Hematopoietic multipotent progenitor cell treated with erythropoietin and hydrocortisone succinate and interleukin-3 and kit ligand, for 17 days (in vitro differentiated cells): ENCODE measurements at places on chromosomes 7 and 10.
A peak's percentile ranks its signal among the peaks of the same experiment; 100 is the strongest.

- no peak for DNase-seq
Observed at GRCh38 chr7:157459966-157460365, 123.2 kb downstream of the DNAJB6 start.

DNA sequence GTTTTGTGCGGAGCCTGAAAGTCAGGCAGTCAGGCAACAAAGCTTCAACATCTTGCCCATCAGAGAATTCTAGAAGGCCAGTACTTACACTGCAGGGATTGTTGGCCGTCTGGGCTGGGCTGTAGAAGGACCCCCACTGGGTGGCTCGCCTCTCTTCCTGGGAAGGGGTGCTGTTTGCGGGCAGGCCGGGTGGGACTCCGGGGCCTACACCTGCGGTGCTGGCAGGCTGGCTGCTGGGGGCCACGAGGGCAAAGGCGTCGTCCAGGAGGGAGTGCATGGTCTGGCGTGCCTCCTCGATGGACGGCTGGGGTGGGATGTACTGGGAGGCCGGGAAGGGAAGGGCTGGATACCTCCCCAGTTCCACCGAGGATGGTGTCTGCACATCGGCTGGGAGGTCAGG lies 63.1 kb upstream of the ATP6V0A4 start:
- DNase-seq = no peak

DNA sequence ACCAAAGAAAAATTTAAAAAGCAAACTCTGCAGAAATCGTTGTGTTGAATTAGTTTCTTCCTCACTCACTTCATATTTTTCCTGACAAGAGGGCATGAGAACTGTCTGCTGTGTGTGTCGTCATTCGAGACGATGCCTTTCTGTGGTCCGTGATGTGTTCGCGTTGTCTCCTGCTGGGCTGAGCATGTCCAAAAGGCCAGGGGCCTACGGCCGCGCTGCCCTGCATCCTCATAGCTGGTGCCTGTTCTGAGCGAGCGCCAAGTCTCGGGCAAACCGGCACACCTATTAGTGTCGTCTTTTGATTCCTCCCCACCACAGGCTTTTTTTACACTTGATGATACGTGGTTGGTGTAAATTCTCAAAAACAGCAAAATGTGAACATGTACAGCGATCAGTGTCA lies 27.4 kb downstream of the WDR37 start:
- DNase-seq = no peak

GRCh38 chr7:129371487-129371886 lies 62.7 kb upstream of the STRIP2 start:
- DNase-seq = no peak

GRCh38 chr7:149011491-149011890 lies 16.8 kb downstream of the PDIA4 start:
- no peak for DNase-seq

DNA sequence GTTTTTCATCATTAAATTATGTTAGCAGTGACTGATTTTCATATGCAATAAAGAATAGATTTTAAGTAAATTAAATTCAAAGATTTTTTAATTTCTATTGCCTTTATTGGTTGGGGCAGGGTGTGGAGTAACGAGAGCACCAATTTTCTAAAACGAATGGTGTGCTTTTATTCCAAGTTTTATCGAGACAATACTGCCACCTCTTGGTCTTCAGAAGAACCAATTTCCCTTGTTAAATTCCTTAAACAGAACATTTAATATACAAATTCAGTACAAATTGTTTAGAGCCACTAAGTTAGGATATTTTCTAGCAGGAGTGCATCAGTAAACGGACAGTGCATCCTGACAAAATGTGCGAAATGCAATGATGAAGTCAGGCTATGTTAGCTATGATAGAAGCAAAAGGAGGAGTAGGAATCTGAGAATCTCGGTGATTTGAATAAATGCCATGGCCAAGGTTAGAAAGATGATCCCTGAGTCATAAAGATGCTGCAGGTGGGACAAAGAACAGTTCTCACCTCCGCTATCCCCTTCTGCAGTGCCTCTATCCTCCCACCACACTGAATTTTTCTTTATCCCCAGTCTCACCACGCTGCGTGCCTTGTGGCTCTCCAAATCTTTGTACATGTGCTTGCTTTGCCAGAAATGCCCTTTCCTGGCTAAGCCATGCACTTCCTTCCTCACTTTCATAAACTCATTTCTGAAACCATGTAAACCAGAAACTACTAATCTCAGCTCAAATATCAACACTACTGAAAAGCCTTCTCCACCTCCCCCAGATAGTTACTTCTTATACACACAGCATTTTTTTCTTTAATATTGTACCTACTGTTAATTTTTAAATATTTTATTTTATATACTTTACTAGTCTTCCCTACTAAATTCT lies 31.9 kb upstream of the AGBL3 start:
- DNase-seq = peak; percentile 19

- DNase-seq = no peak
Observed at GRCh38 chr7:91064938-91065337, 199.3 kb upstream of the FZD1 start.

DNA sequence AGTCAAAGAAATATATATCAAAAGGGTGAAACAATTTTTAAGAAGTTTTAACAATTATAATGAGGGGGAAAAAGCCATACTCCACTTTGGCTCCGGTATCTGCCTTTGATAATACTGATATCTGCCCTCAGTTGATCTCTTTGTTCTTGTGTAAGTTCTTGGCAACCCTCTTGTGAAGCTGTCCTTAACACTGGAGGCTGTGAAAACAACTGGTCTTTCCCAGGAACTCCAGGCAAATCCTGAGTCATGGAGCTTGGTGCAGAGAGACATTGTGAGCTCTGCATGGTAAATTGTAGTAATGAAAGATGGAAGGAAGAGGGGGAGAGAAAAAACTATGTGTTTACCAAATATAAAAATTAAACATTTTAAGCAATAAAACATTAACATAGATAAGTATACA lies 11.9 kb upstream of the ERVW-1 start:
- DNase-seq = no peak

DNA sequence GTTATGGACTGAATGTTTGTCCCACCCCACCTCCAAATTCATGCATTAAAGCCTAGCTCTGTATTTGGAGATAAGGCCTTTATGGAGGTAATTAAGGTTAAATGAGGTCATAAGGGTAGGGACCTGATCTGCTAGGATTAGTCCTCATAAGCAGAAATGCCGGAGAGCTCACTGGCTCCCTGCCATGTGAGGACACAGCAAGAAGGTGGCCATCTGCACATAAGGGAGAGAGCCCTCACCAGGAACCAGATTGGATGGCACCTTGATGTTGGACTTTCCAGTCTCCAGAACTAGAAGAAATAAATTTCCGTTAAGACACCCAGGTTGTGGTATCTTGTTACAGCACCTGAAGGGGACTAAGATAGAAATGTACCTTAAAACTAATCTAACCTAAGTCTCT lies 816.1 kb upstream of the C7orf33 start:
- no peak for DNase-seq
